ENCODE measurements at places on chromosomes 11 and 22. TPM values are rescaled to one million over a fixed set of nuclear protein-coding genes. Genes with fewer than 3 reads are reported as not detected.

GRCh38 chr11:118142081-118142480 is 10.5 kb downstream of the SCN4B start:
- DNase-seq: peak; percentile 14

- DNase-seq: no peak
Observed at GRCh38 chr22:44850946-44851345, 98.6 kb downstream of the ARHGAP8 start.

ZFPL1 gene
- total RNA-seq: 19.9 TPM

CEP57 gene
- total RNA-seq: 19.2 TPM

- no peak for DNase-seq
Observed at GRCh38 chr11:23124996-23125395, 264.7 kb upstream of the CCDC179 start.

OR51E2 gene
- 0.13 TPM for total RNA-seq

DAGLA gene
- total RNA-seq: 4.2 TPM

GRCh38 chr22:34946339-34946985 is 119.5 kb upstream of the ISX start:
- no peak for DNase-seq

- peak; percentile 92 for DNase-seq
Observed at GRCh38 chr11:14904745-14905103, 12.7 kb upstream of the CYP2R1 start.

- no peak for DNase-seq
Observed at GRCh38 chr11:64926689-64927088, 2.2 kb downstream of the PPP2R5B start.

GRCh38 chr11:79414041-79414440 is 26.8 kb downstream of the TENM4 start:
- DNase-seq: no peak

- DNase-seq: no peak
Observed at GRCh38 chr11:115279813-115280761, 224.1 kb downstream of the CADM1 start.

KCTD17 gene
- total RNA-seq: 8.9 TPM

CEP126 gene
- total RNA-seq: 1.2 TPM

GRCh38 chr11:87851234-87851633 is 324.0 kb downstream of the RAB38 start:
- DNase-seq: no peak

- no peak for DNase-seq
Observed at GRCh38 chr11:3977078-3977477, 117.5 kb upstream of the RRM1 start.

RAG1 gene
- total RNA-seq: 0.81 TPM

GRCh38 chr11:92750794-92751193 is 218.7 kb upstream of the MTNR1B start:
- no peak for DNase-seq

- no peak for DNase-seq
Observed at GRCh38 chr11:128904303-128904655, 13.1 kb downstream of the KCNJ5 start.

FBLN1 gene
- total RNA-seq: 89.5 TPM

CASP1 gene
- 9.5 TPM for total RNA-seq

TMEM86A gene
- 4.3 TPM for total RNA-seq

- DNase-seq: peak; percentile 55
Observed at GRCh38 chr11:16280256-16280682, 76.1 kb downstream of the SOX6 start.

CDKN1C gene
- total RNA-seq: 37.7 TPM
